ENCODE measurements at places on chromosomes 7 and 10.

DNA sequence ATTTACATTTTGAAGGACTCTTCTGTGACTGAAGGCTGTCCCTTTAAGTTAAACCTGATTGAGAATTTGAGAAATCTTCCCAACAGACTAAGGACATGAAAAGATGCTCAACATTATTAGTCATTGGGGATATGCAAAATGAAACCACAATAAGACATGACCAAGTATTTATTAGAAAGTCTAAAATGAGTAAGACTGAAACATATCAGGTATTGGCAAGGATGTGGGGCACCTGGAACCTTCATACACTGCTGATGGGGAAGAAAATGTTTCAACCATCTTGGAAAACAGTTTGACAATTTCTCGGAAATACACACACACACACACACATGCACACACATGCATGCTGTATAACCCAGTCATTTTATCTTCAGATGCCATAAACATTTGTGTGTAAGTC is 132.1 kb upstream of the CDK6 start:
- DNase-seq, result no peak

GRCh38 chr7:93773446-93773845 is 117.1 kb downstream of the TFPI2 start:
- DNase-seq, result no peak

DNA sequence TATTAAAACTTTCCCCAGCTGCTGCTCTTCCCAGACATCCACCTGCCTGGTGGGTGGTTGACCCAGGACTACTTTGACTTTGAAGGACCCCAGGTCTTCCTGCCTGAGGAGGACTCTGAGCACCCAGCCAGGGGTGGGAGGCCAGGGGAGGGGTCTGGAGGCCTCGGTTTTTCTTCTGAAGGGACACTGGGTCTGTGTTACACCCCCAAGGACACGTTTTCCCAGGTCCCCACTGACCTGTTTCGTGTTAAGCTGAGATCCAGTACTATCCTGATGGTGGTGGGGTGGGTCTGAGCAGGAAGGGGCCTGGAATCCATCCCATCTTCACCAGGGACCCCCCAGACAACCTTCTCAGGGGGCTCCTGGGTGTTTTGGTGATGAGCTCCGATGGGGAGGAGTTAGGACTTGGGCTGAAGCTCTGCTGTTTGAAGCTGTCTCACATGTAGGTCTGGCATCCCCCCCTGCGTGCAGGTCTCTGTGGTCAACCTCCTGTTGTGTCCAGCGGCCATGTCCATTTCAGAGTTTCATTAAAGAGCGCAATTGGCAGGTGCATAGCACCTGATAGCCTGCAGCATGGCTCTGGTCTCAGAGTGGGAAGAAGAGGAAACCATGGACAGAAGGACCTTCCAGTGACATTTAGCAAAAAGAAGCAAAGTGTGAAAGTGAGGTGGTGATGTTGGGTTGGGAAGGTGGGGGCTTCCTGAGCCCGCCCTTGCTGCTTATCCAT is 3.5 kb downstream of the JAKMIP3 start:
- DNase-seq, result no peak

- no peak for DNase-seq
These were observed 18.3 kb downstream of the LEP start for GRCh38 chr7:128259131-128260061.

DNA sequence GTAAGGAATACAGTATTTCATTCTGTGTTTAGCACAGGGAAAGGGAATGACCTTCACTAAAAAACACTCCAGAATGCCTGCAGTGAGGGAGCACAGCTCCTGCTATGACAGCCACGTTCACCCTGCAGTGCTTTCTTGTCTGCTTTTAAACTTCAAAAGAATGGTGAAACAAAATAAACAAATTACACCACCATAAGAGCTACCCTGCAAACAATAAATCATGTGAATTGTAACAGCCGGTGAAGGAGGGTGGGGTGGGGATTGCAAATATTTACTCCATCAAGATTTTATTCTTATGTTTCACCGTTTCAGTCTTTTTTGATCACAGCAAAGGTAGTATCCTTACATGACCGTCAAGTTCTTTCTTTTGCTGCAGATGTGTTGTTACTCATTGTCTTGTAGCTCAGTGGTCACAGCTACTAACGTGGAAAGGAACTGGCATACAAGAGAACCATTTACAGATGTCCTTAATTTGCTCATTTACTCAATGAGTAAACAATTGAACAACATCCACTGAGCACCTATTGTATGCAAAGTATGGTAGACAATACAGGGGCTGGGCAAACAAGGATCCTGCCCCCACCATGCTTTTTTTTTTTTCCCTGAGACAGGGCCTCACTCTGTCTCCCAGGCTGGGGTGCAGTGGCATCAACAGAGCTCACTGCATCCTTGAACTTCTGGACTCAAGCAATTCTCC is 4.1 kb upstream of the CHN2 start:
- no peak for DNase-seq

DNA sequence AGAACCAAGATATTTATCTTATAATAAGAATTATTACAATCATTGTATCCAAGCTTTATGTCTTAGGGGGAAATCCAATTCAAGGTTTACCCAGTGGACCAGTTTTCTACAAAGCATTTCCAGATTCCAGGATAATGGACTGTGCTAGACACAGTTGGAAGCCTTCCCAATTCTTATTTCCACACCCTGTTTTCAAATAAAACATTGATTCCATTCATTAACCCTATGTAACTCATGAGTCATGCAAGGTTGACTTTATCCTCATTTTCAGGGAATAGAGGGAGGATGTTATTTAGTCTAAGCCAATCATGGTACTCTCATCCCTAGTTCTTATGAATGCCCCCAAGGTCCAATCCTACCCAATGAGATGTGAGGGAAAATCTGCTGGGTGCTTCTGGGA is 145.7 kb downstream of the RNLS start:
- DNase-seq, result no peak

DNA sequence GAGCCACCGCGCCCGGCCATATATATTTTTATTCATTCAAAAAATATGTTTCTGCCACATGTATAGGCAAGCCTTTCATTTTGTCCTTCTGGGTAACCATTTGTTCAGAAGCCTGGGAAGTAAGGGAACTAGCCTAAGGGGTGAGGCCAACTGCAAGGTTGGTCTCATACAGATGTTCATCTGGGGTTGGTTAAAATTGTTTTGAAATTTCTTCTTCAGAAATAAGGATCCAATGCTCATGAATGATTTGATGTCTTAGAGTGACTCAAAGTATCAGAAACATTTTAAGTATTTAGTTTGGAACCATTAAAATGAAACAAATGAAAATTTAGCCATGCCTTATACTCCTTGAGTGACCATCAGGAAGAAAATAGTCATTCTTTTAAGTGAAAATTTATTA is 397.2 kb downstream of the SUGCT start:
- no peak for DNase-seq

- no peak for DNase-seq
These were observed 303.5 kb downstream of the PTPRN2 start for GRCh38 chr7:158284121-158284520.

- DNase-seq, result no peak
These were observed 1.7 kb downstream of the ABCC2 start for GRCh38 chr10:99784016-99784726.

DNA sequence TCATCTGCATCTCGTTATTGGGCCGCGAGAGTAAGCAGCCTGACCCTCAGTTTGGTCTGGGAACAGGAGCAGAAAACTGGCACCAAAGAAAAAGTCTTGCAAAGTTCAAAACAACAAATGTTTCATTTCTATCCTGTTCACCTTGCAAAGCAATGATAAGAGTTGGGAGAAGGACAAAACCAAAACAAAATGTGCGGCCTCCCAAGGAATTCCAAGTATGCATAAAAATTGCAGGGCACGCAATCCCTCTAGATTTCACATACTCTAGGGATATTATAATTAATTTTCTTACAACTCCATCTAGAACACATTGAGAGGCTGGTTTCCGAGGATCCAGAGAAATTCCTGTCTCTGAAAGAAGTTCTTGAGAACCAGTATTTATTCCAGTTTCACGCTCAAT is 20.1 kb downstream of the CHUK start:
- DNase-seq, result no peak

Data from SW 1271 (cell line).